ENCODE measurements at places on chromosomes 11 and 22.
A peak's percentile ranks its signal among the peaks of the same experiment; 100 is the strongest.

GRCh38 chr22:25202290-25202921 is 2.7 kb downstream of the CRYBB3 start:
- DNase-seq: peak; percentile 53

DNA sequence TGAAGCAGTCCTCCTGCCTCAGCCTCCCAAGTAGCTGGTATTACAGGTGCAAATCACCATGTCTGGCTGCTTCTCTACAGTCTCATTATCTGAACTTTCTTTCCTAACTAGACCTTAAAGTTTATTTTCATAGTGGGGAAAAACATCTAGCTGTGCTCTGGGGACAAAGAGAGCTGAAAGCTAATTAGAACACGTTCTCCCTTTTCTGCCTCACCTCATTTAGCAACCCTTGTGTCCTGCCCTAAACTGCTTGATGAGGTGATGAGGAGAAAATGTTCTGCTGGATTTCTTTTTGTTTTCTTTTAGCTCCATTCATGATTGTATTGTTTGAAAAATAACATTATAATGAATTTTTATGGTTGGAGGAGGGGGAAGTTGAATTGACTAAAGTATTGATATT is 84.7 kb downstream of the YAP1 start:
- no peak for DNase-seq

DNA sequence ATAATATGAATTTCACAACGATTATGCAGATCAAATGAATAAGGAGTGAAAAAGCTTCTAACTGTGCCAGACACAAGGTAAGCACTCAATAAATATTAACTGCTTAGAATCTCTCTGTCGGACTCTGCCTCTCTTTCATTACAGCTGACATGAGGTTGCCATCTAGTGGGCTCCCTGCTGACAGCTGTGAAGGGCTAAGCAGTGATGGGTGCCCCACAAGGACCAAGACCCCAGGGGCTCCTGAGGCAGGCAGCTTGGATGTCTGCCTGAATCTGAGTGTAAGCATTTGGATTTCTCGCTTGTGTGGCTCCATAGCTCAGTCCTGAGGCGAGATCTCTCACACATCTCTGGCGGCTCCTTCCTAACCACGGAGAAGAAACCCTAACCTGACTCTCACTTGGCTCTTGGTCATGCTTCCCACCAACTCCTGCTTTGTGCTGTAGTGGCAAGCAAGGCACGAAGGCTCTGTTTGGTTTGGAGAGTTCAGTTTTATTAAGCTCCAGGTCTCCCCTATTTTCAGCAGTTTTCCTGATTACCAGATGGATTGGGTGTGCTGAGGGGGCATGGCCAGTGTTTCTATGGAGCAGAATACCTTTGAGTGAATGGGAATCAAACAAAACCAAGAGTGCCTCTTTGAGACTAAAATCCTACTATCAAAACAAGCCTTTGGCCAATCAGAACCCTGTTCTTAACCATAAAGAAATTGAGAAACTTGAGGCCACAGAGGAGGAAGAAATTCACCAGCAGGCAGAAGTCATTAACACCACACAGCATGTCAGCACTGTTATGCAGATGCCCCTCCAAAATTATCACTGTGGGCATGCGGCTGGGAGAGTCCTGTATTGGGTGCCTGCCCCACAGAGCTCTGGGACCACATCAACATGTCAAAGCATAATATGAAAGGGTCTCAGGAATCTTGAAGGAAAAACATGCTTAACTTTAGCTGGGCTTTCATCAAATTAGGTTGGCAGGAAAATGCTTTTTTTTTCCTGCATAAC is 152.8 kb upstream of the NTM start:
- DNase-seq: peak; percentile 2

- DNase-seq: peak; percentile 47
These were observed 226.8 kb downstream of the AASDHPPT start for GRCh38 chr11:106304274-106304673.

DNA sequence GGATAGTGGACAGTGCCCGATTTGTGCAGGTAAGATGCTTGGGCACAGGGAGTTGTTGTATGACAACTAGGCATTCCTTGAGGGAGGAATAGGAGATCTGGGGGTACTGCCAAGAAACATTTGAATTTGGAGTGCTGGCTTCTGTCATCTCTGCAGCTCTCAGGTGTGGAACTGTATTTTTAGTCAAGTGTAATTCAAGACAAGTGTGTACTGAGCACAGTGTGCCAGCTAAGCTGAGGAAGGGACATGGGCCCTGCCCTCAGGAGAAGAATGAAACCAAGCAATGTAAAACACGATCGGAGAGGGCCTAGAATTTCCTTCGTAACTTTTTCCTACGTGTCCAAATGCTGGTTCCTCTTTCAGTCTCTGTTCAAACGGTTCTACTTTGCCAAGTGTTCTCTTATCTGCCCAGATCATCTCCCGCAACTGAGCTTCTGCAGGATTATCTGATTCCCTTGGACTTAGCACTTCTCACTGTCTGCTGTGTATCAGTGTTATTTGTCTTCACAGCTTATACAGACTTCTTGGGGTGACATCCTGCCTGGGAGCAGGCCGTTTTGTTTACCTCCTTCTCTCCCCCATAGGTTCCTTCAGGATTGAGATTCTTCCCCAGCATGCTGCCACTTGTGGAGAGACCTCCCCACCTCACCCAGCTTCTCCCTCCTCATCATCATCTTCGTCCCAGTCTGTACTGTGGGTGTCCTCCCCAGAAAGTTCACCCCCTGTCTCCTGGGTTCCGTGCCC is 27.6 kb downstream of the ART5 start:
- DNase-seq: no peak

GRCh38 chr22:36819112-36819511 is 2.3 kb upstream of the PVALB start:
- no peak for DNase-seq

DNA sequence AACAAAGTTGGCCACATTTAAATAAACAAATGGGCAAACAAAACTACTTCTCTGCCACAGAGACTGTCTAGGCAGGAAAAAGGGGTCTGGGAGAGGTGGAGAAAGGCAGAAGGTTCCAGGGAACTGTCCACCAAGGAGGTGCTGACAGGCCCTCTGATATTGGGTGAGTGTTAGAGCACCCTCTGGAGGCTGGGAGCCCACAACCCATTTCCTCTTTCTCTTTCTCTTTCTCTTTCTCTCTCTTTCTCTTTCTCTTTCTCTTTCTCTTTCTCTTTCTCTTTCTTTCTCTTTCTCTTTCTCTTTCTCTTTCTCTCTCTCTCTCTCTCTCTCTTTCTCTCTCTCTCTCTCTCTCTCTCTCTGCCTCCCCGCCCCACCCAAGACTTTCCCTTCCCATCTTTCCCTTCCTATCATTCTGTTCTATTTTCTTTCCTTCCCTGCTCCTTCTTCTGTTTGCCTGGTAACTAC is 912.8 kb downstream of the DLG2 start:
- peak; percentile 53 for DNase-seq

DNA sequence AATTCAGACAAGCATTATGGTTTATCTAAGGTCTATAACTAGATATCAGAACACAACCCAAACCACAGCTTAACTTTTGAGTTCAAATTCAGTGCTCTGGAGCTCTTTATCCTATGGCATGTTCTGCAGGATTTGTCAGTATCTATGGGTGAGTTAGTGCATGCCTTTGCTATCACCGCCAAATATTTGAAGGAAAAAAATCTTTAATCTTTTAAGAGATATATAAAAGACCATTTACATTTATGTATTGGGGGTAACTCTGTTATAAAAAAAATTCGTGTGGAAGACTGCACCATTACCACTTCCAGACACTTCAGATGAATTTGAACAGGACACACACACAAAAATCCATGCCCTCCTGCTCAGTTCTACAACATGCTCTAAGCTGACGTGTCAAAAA is 313.5 kb upstream of the CHORDC1 start:
- no peak for DNase-seq

DNA sequence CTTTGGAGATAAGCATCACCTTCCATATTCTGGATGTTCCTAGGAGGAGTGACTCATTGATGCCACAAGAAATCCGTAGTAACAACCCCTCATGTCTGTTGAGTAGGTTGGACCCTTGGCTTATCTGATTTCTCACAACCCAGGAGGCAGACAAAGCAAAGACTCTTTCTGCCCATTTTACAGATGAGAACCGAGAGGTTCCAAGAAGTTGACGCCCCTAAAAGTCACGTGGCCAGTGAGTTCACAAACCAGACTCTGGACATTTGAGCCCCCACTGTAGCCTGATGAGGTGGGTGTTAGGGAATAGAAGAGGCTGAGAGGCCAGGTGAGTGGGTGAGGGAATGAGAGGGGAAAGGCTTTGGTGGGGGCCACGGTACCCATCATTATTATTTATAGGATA is 70.3 kb downstream of the TSPAN18 start:
- no peak for DNase-seq

DNA sequence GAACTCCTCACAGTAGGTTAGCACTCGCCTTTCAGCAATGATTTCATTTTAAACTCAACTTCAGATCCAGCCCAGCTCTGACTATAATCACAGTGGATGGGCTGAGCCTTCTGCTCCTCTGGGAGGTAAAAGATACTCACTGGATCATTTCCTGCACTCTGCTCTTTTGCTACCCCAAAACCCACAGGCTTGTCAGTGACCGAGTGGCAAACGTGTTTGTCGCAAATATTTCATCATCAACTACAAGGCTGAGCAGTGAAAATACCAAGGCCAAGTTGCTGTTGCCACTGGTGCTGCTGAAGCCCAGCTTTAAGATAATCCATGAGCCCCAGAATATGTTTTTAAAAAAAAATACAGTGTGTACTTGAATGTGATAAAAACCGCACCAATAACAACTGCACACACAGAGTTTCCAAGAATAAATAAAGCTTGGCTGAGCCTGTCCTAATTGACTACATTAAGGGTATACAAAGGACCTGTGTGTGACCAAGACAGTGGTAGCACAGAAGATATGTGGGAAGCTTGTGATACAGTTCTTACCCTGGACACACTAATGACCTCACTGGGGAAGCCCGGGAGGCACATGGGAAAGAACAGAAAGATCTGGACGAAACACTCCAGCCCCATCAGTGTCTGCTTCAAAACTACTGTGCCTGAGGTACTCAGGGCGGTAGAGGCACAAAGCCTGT is 41.3 kb downstream of the ABTB2 start:
- no peak for DNase-seq

- no peak for DNase-seq
These were observed 1.3 kb upstream of the PANX2 start for GRCh38 chr22:50169181-50169759.

DNA sequence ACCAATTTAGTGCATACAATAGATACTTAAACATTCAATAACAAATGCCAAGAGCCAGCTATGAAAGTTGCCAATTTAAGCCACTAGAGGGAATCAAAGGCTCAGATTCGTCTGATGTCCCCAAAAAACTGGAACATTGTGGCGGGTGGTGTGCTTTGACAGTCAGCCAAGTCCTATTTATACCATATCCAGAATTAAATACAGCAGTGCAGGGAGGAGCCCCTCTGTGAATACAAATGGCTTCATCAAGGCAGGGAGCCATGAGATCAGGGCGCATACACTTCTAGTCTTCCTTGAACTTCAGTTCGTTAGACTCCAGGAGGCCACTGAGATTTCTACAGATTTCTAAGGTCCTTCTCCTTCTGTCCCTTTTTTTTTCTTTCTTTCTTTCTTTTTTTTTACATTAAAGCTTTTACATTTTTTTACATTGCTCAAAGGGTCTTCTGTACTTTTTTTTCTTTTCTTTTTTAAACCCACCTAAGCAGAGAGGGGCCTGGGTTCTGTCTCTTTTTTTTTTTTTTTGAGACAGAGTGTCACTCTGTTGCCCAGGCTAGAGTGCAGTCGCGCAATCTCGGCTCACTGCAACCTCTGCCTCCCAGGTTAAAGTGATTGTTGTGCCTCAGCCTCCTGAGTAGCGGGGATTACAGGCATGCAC is 41.5 kb upstream of the HSPA8 start:
- DNase-seq: peak; percentile 87

- no peak for DNase-seq
These were observed 269.6 kb downstream of the LRRC4C start for GRCh38 chr11:41189701-41190436.

DNA sequence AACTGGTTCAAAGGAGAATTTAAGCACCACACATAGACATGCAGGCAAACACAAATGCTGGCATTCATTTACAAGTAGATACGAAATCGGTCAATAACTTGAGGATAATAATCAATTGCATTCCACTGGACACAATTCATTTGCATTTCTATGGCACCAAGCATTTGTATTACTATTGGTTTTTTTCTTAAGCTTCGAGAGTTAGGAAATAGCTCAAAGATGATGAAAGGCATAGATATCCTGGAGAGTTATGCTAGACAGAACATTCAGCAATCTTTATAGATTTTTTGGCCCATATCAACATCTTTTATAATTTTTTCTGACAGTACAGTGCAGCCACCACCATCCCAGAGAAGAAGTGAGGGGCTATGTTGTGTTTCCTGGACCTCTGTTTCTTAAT is 544.4 kb downstream of the MIAT start:
- DNase-seq: no peak

DNA sequence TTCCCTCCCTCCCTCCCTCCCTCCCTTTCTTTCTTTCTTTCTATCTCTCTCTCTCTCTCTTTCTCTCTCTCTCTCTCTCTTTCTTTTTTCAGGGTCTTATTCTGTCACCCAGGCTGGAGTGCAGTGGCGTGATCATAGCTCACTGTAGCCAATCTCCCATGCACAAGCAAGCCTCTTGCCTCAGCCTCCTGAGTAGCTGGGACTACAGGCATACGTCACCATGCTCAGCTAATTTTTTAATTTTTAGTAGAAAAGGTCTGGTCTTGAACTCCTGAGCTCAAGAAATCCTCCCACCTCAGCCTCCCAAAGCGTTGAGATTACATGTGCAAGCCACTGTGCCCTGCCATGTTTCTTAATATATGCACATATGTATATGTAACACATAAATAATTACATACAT is 19.0 kb downstream of the TSKU start:
- DNase-seq: no peak

DNA sequence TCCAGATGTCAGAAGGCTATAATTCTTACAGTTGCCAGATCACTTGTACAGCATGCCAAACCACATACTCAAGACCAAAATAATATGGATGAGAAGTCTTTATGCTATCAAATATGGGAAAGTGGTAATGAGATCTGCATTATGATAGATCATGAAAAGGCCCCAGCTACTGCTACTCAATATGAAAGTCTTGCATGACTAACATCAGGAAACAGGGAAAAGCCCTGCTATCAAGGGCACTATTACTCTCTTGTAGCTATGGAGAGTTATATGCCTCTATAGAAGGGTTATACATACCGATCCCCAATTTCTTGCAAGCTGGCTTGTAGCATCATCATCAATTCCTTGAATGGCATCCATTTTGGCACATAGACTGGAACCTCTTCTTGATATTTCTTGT is 30.2 kb upstream of the TMPRSS5 start:
- peak; percentile 17 for DNase-seq

- no peak for DNase-seq
These were observed 35.1 kb upstream of the KRTAP5-7 start for GRCh38 chr11:71491940-71492339.

DNA sequence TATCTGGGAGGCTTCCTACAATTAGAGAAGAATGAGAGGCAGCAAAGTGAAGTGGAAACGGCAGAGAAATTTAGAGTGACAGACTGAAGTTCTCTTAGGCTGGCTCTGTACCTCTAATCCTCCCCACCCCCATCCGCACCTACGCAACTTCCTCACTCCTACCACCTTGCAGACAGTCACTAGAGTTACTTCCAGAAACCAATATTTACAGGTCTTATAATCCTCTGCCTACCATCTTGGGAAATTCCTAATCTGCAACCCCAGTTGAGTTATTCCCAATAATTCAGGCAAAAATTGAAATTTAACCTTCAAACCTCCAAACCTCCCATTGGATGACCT is 71.7 kb downstream of the PAK1 start:
- DNase-seq: no peak
